Cerebellar cortex (tissue), 1 donor: ENCODE measurements at places on chromosomes 7 and 10.

DNA sequence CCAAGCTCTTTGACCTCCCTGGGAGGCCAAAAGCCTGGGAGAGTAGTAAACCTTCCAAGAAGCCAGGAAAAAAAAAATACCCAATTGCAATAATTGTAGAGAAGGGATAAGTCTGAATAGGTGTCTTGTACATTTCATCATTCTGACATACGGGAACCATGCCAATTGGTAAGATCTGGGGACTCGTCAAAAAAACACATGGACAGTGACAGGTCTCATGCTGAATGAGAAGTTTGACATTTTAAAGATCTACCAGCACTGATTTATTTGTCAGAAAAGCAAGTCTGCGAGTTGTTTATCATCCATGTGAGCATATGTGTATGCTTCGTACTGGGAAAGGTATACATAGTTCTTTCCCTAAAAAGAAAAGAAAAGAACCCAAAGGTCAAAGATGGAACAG, 4.1 kb upstream of the ITGA8 start:
- DNase-seq, result no peak

DNA sequence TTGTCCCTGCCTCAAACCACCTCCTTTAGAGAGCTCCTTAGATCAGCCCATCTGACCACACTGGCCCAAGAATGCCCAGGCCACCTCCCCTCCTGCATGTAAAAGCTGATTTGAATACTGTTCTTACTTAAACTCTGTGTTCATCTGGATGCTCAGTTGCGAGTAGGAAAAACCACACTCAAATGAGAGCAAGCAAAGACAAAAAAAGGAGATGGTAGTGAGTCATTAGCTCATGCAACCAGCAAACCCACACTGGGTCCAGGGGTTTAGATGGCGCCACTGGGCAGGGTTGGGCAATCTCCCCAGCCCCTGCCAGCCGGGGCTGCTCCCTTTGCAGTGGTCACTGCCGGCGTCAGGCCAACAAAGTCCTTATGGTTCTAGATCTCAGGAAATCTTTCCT, 32.7 kb downstream of the TSPAN15 start:
- DNase-seq, result no peak

DNA sequence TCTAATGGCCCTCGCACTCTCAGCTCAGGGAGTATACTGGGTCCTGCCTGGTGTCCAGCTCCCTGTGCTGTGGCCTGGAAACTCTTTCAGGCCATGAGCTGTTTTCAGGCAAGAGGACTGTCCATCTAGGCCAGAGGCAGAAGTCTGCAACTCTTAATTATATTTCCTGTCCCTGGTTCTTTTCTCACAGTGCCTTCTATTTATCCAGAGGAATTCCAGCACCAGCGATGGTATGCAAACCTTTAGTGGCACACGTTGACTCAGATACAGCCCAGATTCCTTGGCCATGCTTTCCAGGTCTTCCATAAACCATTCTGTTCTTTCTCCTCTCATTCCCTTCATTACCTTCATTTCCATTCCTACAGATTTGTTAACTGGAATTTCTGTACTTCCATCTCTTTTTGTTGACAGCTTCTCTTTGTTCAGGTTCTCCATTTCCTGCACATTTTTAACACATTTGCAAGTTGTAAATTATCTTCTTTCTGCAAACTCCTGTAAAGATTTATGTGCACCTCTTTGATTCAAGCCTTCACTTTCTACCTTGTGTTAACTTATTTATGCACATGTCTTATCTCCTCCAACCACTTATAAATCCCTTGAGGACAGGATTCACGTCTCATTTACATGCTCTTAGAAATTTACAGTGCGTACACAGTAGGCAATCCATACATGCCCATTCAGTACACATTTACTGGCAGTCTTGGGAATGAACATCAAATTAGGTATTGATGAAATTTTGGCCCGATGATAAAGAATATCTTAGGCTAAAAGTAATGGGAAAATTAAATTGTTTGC, 172.1 kb downstream of the CELF2 start:
- DNase-seq, result no peak

GRCh38 chr7:121853307-121853706, 19.7 kb upstream of the PTPRZ1 start:
- no peak for DNase-seq

GRCh38 chr10:87945984-87946383, 82.6 kb downstream of the PTEN start:
- DNase-seq, result no peak

GRCh38 chr7:98464558-98464940, 63.7 kb upstream of the BAIAP2L1 start:
- DNase-seq, result no peak

GRCh38 chr7:150858236-150859197, 6.2 kb downstream of the AOC1 start:
- no peak for DNase-seq

- DNase-seq, result peak; percentile 69
These were observed 41.0 kb downstream of the STRA8 start for GRCh38 chr7:135274495-135275268.
